ENCODE measurements at places on chromosomes 12 and 14.

DNA sequence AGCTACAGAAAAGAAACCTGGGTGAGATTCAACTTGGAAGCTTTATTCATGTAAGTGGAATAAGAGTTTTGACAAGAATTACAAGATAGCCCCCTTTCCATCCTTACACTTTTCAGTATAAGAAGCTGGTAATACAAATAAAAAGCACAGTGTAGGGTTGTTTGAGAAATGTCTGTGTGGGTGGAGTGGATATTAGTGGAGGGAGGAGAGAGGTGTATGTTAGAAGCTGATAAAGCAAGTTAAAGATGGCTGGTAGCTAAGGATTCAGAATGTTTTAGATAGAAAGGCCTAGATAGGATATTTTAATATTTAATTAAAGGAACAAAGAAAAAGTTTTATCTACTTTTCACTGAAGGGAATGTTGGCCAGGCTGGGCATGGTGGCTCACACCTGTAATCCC lies 12.5 kb downstream of the CFAP54 start:
- H3K36me3 ChIP-seq, result peaks cover 2% of the 10 kb centered on the region
- peaks cover 7% of the 10 kb centered on the region for H3K4me1 ChIP-seq
- no peak overlapping the region for H3K4me3 ChIP-seq
- DNase-seq, result no peak

DNA sequence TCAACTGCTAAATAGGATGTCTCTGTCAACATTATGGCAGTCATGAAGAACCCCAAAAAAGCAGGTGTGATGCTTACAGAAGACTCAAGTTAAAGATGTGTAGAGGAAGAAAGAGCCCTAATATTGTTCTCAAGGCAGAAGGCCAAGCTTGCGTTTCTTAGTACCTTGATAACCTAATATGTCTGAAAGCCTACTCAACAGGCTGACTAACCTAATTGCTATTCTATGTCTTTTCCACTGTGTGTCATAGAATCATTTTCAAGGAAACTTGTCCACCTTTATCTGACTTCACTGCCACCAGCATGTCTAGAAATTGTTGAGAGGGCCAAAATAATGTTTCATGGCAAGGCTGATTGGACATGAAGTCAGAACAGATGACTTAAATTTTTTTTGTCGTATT lies 373.2 kb downstream of the BTG1 start:
- DNase-seq, result no peak
- no peak overlapping the region for H3K4me3 ChIP-seq
- H3K27me3 ChIP-seq, result no peaks in the 10 kb centered on the region
- peaks cover 5% of the 10 kb centered on the region for H3K4me1 ChIP-seq
- H3K27ac ChIP-seq, result no peak overlapping the region

GRCh38 chr12:50053583-50053982 lies 3.8 kb upstream of the ASIC1 start:
- no peak for DNase-seq
- H3K27me3 ChIP-seq, result peaks cover 56% of the 10 kb centered on the region
- H3K4me1 ChIP-seq, result peaks cover 37% of the 10 kb centered on the region
- H3K36me3 ChIP-seq, result no peaks in the 10 kb centered on the region
- no peak overlapping the region for H3K27ac ChIP-seq
- peak overlapping the region; percentile 51 for H3K4me3 ChIP-seq

DNA sequence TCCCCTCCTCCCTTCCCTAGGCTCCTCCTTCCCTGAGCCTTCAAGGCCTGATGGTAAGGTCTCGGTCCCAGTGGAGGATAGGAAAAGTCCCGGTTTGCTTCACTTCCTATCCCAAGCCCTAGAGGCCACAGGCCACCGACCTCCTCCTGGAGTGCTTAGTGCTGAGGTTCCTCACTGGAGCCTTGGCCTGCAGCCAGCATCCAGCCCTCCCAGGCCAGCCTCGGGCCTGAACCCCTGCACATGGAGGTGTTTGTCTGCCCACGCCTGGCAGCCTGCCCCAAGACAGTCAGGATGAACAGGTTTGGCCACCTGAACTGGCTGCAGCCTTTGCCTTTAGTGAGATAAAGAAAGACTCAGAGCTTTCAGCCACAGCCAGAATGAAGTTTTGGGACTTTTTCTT lies 15.8 kb upstream of the KRT7 start:
- H3K4me1 ChIP-seq, result no peaks in the 10 kb centered on the region
- DNase-seq, result no peak
- H3K4me3 ChIP-seq, result no peak overlapping the region
- no peaks in the 10 kb centered on the region for H3K36me3 ChIP-seq

GRCh38 chr12:13718271-13718670 lies 263.1 kb downstream of the GRIN2B start:
- no peak for DNase-seq
- H3K27me3 ChIP-seq, result peaks cover 2% of the 10 kb centered on the region
- peaks cover 14% of the 10 kb centered on the region for H3K4me1 ChIP-seq

GRCh38 chr12:53495903-53496751 lies 3.1 kb downstream of the MAP3K12 start:
- H3K36me3 ChIP-seq, result no peaks in the 10 kb centered on the region
- peak overlapping the region; percentile 98 for H3K4me3 ChIP-seq
- DNase-seq, result no peak
- H3K27ac ChIP-seq, result peak overlapping the region; percentile 41
- peaks cover 74% of the 10 kb centered on the region for H3K4me1 ChIP-seq
- peaks cover 6% of the 10 kb centered on the region for H3K27me3 ChIP-seq

DNA sequence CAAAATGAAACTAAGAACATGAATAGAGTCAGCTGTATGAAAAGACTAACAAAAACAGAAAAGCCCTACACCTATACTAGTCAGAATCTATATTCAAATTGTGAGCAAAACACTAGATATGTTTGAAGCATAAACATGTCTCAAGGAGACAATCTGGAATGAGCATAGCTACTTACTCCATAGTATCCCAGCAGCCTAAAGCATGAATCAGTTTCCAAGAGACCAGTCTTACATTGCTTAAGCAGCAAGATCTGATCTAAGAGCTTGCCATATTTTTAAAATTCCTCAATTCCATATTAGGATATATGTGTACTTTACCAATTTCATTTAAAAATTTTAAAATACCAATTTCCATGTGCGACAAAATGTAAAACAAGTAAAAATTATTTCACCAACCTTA lies 7.7 kb downstream of the CAPS2 start:
- H3K4me1 ChIP-seq, result peaks cover 7% of the 10 kb centered on the region
- no peak overlapping the region for H3K4me3 ChIP-seq
- DNase-seq, result no peak
- H3K27me3 ChIP-seq, result no peaks in the 10 kb centered on the region
- H3K27ac ChIP-seq, result no peak overlapping the region

DNA sequence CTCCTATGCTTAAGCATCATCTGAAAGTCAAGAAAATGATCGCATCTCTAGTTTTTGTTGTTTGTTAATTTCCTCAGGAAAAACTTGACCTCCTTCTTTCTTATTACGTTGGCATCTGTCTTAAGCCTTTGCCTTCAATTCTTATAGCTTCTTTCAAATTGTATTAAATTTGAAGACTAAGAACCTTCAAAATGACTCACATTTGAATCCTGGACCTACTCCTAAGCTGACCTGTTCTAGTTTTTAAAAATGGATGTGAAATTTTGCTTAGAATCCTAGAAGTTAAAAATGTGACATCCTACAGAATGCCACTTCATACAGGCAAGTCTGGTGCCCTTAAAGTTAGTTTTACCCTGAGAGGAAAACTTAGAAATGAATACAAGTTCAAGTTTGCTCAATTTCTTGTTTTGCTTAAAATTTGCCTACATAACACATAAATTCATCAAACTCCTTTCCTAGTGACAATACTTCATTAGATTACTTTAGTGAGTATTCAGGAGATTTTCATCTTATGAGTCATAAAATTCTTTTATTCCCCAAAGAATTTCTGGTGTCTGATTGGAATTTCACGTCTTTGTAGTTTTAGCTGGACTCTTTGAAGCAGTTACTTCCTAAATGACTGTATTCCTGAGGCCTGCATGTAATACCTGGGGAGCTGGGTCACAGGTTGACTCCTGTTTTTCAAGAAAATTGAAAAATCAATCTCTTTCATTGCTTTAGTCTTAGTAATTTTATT lies 152.3 kb downstream of the MSRB3 start:
- H3K4me1 ChIP-seq, result no peaks in the 10 kb centered on the region
- no peak for DNase-seq
- H3K36me3 ChIP-seq, result peaks cover 3% of the 10 kb centered on the region
- no peaks in the 10 kb centered on the region for H3K27me3 ChIP-seq
- H3K4me3 ChIP-seq, result no peak overlapping the region

Data from neural crest cell (in vitro differentiated cells).